ENCODE measurements at places on chromosomes 3 and 15.

DNA sequence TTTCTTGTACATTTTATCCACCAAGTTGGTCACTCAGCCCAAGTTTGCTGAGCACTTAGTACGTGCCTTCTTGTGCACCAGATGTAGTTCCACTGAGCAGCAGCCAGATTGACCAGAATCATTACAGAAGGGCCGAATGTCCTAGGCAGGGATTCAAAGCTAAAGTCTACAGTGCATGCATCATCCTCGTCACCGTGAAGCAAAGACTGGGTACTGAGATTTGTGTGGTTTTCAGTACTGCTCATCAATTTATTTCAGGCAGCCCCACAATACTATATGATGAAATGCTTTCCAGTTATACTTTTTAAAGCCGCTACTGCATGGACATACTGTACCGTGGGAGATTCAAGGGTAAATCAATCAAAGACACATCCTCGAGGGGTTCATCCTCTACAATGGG, 227.0 kb downstream of the ARRDC4 start:
- no peaks in the 10 kb centered on the region for H3K4me1 ChIP-seq
- H3K4me3 ChIP-seq = no peak overlapping the region
- peaks cover 6% of the 10 kb centered on the region for H3K27me3 ChIP-seq
- DNase-seq = no peak

GRCh38 chr3:46427916-46428833, 21.1 kb downstream of the CCRL2 start:
- H3K27ac ChIP-seq = no peak overlapping the region
- H3K4me1 ChIP-seq = no peaks in the 10 kb centered on the region
- H3K27me3 ChIP-seq = peaks cover 12% of the 10 kb centered on the region

DNA sequence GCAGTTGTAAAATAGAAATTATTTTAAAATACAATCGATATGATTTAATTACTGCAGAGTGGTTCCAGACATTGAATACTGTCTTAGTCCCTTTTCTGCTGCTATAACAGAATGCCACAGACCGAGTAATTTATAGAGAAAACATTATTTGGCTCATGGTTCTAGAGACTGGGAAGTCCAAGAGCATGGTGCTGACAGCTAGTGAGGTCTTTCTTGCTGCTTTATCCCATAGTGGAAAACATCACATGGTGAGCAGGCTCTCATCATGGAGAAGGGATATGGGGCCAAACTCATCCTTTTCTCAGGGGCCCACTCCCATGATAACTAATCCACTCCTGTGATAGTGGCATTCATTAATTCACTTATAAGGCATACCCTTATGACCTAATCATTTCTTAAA, 120.0 kb upstream of the TBL1XR1 start:
- H3K27ac ChIP-seq = no peak overlapping the region
- peaks cover 12% of the 10 kb centered on the region for H3K36me3 ChIP-seq
- H3K4me3 ChIP-seq = no peak overlapping the region
- peaks cover 7% of the 10 kb centered on the region for H3K27me3 ChIP-seq
- no peak for DNase-seq

DNA sequence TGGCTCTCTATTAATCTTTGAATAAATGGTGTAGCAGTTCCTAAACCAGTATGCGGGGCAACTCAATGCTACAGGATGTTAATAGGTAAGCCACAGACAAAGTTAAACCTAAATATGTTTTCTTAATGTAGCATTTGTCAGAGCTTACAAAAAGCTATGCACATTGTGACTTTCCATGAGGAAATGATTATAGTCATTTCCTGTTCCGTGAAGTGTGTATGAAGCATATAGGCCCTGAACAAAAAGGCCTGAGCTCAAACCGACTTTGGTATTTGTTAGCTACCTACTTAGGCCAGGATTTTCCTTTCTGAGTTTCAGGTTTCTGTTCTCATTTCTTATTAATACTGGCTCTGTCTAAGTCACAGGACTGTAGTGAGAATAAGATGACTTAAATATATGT, 14.2 kb downstream of the ZNF80 start:
- peaks cover 48% of the 10 kb centered on the region for H3K36me3 ChIP-seq
- no peak for DNase-seq
- no peaks in the 10 kb centered on the region for H3K27me3 ChIP-seq
- peak overlapping the region; percentile 37 for H3K4me3 ChIP-seq
- peak overlapping the region; percentile 91 for H3K27ac ChIP-seq

DNA sequence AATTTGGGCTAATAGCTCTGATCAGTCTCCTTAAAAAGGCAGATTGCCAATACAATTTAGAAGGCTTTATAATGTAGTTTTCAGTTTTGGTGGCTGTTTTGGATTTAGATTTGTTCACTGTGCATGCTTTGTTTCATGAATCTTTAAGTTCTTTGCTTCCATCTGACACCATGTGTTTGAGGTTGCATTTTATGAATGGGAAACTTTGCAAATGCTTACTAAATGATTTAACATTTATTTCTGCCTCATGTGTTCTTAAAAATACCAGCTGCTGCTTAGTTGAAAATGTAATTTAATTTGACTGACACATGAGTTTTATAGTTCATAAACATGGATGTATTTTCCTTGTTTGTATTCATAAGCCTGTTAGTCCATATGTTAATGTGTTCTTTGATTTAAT, 78.6 kb downstream of the RNF13 start:
- H3K36me3 ChIP-seq = peaks cover 13% of the 10 kb centered on the region
- no peaks in the 10 kb centered on the region for H3K27me3 ChIP-seq
- H3K4me3 ChIP-seq = no peak overlapping the region
- H3K4me1 ChIP-seq = peaks cover 4% of the 10 kb centered on the region

- no peak overlapping the region for H3K4me3 ChIP-seq
- peaks cover 14% of the 10 kb centered on the region for H3K4me1 ChIP-seq
- H3K36me3 ChIP-seq = no peaks in the 10 kb centered on the region
- no peak overlapping the region for H3K27ac ChIP-seq
Measured at GRCh38 chr15:101316529-101316928, 21.5 kb upstream of the SNRPA1 start.

- no peak for DNase-seq
- no peak overlapping the region for H3K4me3 ChIP-seq
- H3K36me3 ChIP-seq = no peaks in the 10 kb centered on the region
- H3K27me3 ChIP-seq = no peaks in the 10 kb centered on the region
- H3K4me1 ChIP-seq = no peaks in the 10 kb centered on the region
Measured at GRCh38 chr3:180085122-180085710, 48.5 kb upstream of the PEX5L start.

GRCh38 chr3:49199239-49199899, 28.0 kb downstream of the KLHDC8B start:
- H3K27ac ChIP-seq = no peak overlapping the region
- no peak for DNase-seq
- no peaks in the 10 kb centered on the region for H3K4me1 ChIP-seq
- H3K36me3 ChIP-seq = no peaks in the 10 kb centered on the region
